ENCODE measurements at places on chromosomes 1 and 21.

DNA sequence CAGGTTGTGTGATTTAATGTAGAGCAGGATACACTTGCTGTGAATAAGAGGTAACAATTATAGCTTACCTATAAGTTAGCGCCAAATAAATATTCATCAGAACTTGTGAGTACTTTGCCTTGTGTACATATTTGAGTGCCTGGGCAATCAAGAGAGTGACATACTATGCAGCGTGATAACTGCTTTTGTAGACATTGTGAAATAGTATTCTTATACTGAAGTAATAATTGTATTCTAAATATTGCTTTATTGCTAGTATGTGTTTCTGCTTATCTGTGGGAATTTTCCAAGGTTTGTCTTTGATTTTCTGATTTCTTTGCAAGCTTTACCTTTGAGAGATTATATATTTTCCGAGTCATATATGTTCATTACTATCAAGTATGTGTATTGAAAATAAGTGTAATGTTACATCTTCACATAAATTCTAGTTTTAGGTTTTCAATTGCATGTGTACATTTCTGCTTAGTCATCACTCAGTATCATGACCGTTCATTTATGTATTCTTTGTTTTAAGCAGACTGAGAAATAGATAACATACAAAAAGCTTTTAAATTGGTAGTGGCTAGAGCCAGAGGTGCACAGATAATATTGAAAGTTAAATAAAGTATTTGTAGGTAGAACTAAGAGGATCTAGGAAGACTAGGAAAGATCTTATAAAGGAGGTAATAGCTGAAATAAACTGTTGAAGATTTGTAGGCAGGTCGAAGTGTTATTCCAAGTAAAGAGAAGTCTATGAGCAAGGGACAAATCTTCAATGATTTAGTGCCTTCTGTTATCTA, 19.5 kb downstream of the USP25 start:
- DNase-seq, result no peak

DNA sequence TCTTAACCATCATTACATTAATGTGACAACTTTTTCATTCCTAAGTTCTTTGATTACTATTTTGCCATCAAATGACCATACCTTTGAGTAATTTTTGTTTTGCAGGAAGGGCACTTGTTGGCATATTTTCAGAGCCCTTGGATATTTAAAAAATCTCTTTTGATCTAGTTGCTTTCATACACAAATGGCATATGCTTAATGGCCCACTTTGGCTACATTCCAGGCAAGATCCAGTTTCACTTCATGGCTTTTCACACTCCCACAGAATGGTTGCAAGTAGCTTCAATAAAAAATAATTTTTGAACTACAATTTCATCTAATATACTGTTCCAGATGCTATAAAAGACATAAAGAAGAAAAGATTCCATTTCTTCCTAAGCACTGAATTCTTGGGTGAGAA, 18.1 kb downstream of the ADAM30 start:
- peak; percentile 20 for DNase-seq

- DNase-seq, result no peak
Measured at GRCh38 chr21:15617964-15618363, 111.8 kb upstream of the USP25 start.

DNA sequence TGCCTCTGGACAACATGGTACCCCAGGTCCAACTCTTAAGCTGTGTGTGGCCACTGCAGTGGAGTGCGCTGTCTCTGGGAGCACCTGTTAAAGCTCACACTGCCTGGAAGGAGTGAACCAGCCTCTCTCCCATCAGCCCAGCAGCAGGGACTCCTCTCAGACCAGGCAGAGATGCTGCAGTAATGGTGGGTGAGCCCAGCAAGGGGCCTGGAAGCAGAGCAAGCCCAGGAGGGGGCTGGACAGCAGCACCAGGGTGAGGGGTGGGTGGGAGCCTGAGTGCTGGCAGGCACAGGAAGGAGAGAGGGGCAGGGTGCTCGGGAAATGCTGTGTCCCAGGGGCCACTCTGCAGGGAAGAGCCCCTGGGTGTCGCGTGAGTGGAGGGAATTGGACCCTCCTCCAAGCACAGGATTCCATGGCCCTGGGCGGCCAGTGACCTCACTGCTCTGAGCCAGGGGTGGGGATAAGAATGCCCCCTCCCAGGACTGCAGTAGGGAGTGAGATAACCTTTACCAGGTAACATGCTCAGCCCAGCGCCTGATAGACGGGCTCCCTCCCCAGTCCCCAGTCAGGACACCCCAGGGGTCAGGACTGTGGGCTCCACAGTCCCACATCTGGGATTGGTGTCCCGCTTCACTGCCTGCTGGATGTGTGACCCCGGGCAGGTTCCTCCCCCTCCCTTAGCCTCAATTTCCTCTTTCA, 313.1 kb downstream of the MATN1 start:
- DNase-seq, result no peak

GRCh38 chr1:226420897-226421296, 13.0 kb upstream of the PARP1 start:
- DNase-seq, result no peak

GRCh38 chr21:23960769-23961168, 1646.5 kb downstream of the MRPL39 start:
- DNase-seq, result no peak

GRCh38 chr21:37627074-37627473, 260.5 kb downstream of the DYRK1A start:
- no peak for DNase-seq

DNA sequence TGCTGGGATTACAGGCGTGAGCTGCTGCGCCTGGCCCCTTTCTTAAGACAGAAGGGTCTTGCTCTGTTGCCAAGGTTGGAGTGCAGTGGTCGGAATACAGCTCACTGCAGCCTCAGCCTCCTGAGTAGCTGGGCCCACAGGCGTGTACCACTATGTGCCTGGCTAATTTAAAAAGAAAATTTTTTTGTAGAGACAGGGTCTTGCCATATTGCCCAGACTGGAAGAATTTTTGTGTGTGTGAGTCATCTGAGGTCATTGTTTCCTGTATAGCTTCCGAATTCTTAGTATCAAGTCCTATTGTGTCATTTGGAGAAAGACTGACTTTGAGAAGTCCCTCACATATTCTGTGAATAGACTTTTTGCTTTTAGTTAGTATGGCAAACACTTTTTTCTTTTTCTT, 4.7 kb downstream of the SZRD1 start:
- DNase-seq, result no peak
